ENCODE measurements at places on chromosomes 1 and 21.

GRCh38 chr1:64110924-64111777 is 92.3 kb upstream of the UBE2U start:
- no peak for DNase-seq

- DNase-seq: no peak
Observed at GRCh38 chr1:168726281-168726680, 2.7 kb downstream of the DPT start.

GRCh38 chr1:159408862-159409400 is 23.1 kb upstream of the OR10J4 start:
- DNase-seq: no peak

DNA sequence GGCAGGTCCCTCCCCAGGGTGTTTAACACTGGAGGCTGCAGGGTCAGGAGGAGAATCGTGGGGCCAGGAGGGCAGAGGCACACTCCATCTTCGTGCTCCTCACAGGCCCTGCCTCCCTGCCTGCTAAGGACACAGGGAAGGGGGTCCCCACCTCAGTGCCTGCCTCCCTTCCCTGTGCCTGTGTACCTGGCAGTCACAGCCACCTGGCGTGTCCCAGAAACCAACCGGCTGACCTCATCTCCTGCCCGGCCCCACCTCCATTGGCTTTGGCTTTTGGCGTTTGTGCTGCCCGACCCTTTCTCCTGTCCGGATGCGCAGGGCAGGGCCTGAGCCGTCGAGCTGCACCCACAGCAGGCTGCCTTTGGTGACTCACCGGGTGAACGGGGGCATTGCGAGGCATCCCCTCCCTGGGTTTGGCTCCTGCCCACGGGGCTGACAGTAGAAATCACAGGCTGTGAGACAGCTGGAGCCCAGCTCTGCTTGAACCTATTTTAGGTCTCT is 623 bp upstream of the BGLAP start:
- DNase-seq: no peak

GRCh38 chr1:227895828-227896685 is 51.7 kb downstream of the WNT9A start:
- DNase-seq: peak; percentile 38

DNA sequence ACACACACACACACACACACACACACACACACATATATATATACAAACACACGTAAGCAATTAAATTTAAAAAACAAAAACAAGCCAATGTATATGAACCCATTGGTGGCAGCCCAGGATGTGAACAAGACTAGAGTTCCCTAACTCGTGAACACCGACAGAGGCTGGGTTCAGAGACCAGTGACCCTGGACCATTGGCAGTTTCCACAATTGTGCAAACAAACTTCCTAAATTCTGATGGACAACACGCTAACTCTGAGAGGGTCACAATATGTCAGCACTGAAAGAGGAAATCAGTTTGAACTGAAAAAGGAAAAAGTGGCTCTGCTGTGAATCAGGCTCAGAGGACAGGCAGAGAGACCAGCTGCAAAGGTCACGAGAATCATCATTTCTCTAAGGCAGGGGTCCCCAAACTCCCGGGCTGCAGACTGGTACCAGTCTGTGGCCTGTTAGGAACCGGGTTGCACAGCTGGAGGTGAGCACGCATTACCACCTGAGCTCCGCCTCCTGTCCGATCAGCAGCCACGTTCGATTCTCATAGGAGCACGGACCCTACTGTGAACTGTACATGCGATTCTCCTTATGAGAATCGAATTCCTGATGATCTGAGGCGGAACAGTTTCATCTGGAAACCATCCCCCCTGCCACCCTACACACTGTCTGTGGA is 50.5 kb upstream of the ERO1B start:
- DNase-seq: no peak

DNA sequence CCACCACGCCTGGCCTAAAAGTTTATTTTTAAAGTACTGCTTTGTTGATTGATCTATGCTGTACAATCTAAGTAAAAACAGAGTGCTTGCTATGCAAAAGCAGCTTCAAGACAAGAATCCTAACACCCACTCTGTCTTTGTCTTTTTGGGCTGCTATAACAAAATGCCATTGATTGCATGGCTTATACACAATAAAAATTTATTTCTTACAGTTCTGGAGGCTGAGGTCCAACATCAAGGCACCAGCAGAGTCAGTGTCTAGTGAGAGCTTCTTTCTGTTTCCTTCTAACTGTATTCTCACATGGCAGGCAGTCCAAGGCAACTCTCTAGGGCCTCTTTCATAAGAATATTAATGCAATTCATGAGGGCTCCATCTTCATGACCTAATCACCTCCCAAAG is 63.6 kb upstream of the GJA5 start:
- DNase-seq: no peak

DNA sequence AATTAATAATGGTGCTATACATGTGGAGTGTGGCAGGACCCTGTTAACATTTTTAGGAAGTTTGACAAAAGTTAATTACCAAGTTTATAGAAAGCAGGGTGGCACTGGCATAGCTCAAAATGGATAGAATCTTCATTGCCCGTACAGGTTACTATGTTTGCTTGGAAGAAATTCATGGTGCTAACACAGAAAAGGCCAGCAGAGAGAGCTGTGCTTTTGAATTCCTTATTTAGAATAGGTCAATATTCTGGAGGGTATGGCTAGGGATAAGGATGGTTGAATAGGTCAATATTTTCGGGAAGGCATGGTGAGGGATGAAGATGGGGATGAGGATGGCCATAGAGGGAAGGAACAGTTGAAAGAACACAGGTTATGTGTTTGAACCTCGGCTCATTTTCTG is 345.1 kb downstream of the LMO4 start:
- no peak for DNase-seq

DNA sequence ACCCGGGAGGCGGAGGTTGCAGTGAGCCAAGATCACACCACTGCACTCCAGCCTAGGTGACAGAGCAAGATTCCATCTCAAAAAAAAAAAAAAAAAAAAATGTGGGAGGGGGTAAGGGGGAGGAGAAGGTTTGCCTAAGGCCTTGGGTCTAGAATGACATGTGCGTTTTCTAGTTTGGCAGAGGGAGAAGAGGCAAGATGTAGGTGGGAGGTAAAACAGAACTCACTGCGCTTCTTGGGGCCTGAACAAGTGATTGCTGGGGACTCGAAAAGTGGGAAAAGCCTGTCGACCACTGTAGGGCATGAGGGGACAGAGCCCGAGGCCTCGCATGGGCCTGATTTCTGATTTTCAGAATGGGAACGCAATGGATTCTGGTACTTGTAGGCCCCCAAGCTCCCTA is 19.9 kb downstream of the RUNX3 start:
- no peak for DNase-seq

GRCh38 chr21:19458295-19458694 is 1054.7 kb upstream of the TMPRSS15 start:
- no peak for DNase-seq

- no peak for DNase-seq
Observed at GRCh38 chr1:157961805-157962762, 31.4 kb upstream of the KIRREL1 start.

DNA sequence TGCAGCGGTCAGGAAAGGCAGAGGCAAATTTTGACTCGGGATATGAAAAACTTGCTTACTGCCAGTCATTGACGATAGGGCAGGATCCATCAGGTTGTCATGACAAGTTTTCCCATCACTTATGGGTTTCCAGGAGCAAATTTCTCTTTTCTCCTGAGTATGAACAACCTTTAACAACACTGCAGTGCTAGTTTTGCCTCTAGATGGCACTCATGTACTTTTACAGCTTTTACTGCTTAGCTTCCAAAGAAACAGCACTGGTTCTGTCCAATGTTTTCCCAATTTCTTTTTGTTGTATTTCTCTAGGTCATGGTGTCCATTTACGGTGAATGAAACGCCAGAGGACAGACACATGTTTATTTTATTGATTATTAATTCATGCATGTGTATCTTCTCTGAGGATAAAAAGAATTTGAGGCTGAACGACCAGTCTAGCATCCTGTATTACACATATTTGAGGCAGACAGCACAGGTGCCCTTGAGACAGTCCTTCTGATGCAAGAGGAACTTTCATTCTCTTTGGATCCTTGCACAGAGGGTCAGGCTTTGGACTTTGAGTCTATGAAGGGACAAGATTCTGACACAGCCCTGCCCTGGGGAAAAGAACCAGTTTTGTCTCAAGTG is 112.3 kb upstream of the TRABD2B start:
- no peak for DNase-seq

- peak; percentile 16 for DNase-seq
Observed at GRCh38 chr1:23664837-23665795, 26.5 kb upstream of the RPL11 start.

DNA sequence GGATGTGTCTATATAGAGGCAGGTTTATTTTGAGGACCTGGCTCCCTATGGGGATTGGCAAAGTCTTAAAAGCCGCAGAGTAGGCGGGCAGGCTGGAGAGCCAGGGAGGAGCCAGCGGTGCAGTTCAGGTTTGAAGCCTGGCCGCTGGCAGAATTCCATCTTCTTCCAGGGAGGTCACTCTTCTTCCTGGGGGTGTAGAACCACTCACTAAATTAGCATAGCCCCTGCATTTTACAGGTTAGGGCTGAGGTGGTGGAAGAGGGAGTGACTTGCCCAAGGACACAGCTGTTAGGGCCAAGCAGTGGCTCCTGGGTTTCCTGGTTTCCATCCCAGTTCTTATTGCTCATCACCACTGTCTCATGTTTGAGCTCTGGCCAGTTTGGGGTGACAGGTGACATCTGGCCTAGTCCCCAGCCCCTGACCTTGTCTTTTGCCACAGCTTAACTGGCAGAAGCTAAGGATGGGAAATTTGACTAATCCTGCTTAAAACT is 1.4 kb downstream of the PINK1 start:
- peak; percentile 69 for DNase-seq

GRCh38 chr21:15795533-15795932 is 65.8 kb downstream of the USP25 start:
- DNase-seq: no peak

GRCh38 chr1:232142403-232143314 is 487.3 kb downstream of the SIPA1L2 start:
- DNase-seq: no peak

DNA sequence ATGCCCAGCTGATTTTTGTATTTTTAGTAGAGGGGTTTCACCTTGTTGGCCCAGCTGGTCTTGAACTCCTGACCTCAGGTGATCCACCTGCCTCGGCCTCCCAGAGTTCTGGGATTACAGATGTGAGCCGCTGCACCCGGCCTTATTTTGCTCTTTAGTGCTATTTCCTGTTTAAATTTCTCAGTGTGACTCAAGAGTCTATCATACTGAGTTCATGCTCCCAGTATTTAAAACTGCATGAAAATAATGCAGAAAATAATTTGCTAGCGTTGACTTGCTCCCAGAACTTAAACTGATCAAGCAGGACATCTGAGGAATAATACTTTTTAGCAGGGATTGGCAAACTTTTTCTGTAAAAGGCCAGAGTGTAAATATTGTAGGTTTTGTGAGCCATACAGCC is 86.4 kb upstream of the C1orf21 start:
- no peak for DNase-seq

GRCh38 chr1:10851024-10852013 is 54.9 kb upstream of the CASZ1 start:
- DNase-seq: no peak

GRCh38 chr1:44919400-44919799 is 67.0 kb downstream of the EIF2B3 start:
- no peak for DNase-seq

DNA sequence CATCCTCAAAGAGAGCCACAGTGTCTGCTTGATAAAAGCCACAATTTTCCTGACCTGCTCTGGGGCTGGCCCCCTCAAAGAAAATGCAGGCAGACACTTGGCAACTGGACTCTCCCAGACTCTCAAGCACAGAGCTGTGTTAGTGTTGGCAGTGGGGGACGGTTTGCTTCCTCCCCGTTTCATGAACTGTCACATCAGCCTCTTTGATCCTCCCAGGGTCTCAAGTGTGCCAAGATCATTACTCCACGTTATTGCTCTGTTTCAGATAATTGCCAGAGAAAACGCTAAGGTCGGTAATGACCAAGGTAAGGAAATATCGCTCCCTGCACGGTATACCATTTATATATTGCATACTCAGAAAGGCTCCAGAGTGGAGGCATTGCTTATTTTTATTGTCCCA is 138.8 kb downstream of the NTMT2 start:
- DNase-seq: no peak

DNA sequence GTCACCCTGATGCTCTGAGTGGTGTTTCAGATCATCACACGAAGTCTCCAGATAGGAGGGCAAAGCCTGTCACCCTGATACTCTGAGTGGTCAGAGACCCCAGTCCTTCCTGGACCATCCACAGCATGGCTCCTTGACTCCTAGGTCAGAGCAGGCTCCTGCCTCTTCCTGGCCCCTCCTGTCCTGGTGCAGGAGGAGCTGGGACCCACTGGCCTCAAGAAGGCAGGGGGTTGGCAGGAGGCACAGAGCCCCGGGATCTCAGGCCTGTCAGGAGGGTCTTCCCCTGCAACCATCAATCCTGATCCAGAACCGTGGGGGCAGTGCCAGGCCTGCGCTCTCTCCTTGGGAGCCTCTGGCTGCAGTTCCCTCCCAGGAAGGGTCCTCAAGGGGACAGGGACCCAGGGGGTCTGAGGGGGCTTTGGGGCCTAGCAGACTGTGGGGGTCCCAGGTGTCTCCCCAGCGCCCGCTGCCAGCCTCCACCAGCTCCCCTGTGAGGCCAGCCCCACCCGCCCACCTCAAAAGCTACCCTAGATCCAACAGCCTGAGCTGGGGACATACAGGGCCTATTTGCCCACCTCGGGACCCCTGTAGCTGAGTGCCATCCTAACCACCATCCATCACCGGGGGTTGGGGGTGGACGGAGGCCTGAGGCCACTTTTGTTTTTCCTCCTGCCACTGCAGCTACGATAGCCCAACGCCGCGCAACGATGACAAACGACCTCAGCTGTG is 27.5 kb downstream of the COL6A1 start:
- no peak for DNase-seq

DNA sequence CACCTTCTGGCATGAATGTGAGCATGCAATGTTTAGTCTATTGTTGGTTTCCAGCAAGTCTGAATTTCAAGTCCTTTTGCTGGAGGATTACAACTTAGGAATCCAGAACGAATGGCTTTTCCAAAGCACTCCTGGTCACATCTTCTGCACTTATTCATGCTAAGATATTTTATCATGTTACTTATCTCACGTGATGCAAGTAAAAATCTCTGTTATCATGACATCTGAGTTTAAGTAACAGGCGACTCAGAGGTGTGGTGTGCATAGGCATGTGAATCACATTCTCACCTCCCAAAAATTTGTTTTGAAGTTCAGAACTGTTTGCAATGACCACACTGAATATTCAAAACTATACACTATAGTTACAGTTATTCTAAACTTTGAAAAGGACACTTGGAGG is 204.8 kb upstream of the FGGY start:
- no peak for DNase-seq

DNA sequence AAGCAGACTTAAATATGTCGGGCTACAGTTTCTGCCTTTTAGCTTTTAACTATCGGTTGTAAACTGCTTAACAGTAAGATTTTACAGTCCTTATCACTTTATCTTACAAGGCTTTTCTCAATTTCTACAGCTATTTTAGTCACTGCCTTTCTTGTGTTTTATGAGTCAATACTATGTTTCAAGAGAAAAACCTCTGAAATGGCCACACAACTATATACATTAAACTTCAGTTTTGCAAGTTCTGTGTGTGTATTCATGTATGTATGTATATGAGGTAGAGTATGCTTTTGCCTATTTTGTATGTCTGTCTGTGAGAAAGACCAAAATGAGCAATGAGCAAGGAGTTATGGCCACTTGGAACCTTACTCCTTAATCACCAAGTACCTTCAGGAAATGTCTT is 169.8 kb downstream of the SYT2 start:
- DNase-seq: no peak

- DNase-seq: peak; percentile 59
Observed at GRCh38 chr1:16979475-16980327, 719 bp downstream of the MFAP2 start.

Measured in WTC11 (cell line).